CD4-positive, alpha-beta T cell treated with Interleukin-2 at 100 ng/mL for 4 hours (primary cell): ENCODE measurements at places on chromosomes 1 and 21.

DNA sequence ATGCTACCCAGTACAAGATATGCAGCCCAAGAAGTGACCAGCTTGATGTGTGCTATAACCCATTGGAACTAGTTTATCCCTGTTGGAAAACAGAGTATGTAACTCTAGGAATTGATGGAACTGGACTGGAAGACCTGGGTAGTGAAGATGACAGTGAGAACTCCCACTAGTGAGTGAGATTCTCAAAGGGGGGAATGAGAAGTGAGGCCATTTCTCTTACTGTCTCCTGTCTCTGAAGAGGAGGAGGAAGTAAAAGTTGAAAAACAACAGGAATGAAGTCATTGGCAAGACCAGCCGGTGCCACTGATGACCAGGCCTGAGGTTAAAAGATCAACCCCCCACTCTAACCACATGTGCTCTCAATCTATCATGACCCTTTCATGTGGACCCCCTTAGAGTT lies 20.9 kb downstream of the PLA2G2F start:
- DNase-seq, result no peak

DNA sequence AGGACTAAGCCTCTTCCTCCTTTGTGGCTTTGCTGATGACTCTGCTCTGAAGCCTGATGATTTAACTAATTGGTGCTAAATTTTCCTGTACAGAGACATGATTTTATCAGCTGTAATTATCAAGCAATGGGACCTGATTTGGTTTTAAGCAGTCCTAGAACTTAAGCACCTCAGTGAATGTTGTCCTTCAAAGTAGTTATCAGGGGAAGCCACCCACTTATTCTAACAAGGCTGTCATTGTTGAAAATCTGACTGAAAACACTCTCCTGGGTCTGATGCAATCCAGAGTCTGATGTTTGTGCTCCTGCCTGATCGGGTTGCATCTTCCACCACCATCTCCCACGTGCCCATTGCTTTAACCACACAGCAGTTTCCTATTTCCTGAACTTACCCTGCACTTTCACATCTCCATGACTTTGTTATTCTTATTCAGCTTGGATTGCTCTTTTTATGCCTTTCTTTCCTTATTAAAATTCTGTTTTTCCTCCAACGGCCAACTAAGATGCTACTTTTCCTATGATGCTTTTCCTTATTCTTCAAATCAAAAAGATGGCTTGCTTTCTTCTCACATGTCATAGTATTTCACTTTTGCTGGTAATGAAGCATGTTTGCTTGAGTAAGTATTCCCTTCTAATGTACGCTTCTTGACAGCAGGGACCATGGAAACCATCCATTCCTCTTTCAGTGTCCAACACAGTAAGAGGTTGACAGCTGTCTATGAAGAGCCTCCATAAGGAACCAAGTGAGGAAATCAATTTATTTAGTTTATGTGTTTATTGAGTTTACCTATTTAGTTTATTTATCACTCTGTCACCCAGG lies 55.0 kb downstream of the S1PR1 start:
- DNase-seq, result no peak

GRCh38 chr1:204126386-204126785 lies 25.5 kb downstream of the ETNK2 start:
- no peak for DNase-seq

- peak; percentile 35 for DNase-seq
These were observed 11.1 kb downstream of the RNF19B start for GRCh38 chr1:32953495-32953894.

DNA sequence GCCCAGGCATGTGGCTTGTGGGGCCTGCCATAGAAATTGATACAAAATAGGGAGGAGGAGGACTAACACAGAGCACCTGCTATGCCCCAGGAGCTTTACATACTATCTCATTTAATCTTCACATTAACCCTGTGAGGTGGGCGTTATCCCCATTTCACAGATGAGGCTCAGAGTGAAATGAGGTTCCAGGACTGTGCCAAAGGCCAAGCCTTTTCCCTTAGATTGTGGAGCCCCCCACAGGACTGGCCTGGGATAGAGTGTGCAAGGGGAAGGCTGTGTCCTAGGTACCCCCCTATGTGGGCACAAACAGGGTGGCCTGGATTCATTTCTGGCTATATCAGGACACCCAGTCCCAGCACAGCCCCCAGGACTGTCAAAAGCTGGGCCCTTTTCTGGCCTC lies 2.2 kb upstream of the DDOST start:
- no peak for DNase-seq

- DNase-seq, result no peak
These were observed 161.6 kb downstream of the LRRC40 start for GRCh38 chr1:70043804-70044203.

GRCh38 chr1:32742956-32743355 lies 40.4 kb upstream of the SYNC start:
- no peak for DNase-seq

DNA sequence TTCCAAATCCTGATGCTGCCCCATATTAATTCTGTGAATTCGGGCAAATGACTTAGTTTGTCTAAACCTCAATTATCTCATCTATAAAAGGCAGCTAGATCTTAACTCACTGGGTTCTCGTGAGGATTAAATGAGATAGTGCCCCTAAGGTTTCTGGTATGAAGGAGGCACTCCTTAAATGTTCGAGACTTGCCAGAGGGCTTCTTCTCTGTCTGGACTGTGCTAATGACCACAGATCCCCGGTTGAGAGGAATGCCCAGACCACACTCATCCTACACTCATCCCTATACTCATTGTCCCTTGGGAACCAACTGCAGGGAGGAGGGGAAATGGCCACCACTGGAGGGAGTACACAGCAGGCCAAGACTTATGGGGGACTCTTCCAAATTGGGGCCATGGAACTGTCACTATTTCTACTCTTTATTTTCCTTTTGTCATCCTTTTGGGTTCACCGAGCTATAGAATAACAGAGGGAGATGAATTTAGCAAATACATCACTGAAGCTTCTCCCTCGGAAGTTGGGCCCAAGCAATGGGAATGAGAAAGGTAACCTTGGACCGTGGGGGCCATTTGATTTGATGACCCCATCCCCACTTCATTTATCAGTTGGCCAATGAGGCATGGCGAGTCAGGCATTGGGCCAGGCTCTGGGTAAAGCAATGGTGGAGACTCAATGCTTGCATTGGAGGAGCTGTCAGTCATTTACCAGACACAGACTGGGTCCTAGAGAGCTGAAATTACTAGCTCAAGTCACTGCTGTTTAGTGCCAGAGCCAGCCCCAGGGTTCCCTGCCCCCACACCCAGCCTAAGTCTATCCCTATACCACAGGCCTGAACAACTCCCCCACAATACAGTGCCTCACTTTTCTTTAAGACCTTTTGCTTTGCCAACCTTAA lies 5.1 kb downstream of the ATF3 start:
- no peak for DNase-seq
